Activated CD4-positive, alpha-beta memory T cell treated with anti-CD3 and anti-CD28 coated beads for 36 hours (primary cell): ENCODE measurements at places on chromosomes 5 and 9. TPM values are rescaled to one million over a fixed set of nuclear protein-coding genes. Genes with fewer than 3 reads are reported as not detected.

DNA sequence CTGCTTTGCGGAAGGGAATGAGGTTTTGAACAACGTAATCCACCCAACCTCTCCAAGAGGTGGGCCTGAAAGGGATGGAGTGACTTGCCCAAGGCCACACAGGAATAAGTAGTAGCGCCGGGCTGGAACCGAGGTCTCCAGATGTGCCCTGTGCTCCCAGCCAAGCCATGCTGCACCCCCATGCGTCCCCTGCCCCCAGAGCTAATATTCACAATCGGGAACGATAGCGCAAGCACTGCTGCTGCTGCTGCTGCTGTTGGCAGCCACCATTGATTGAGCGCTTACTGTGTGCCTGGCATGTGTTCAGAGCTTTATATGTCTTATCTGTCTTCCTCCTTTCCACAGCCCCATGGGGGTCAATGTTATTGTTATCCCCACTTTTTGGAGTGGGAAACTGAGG lies 43.9 kb downstream of the AMBP start:
- no peak for DNase-seq

DNA sequence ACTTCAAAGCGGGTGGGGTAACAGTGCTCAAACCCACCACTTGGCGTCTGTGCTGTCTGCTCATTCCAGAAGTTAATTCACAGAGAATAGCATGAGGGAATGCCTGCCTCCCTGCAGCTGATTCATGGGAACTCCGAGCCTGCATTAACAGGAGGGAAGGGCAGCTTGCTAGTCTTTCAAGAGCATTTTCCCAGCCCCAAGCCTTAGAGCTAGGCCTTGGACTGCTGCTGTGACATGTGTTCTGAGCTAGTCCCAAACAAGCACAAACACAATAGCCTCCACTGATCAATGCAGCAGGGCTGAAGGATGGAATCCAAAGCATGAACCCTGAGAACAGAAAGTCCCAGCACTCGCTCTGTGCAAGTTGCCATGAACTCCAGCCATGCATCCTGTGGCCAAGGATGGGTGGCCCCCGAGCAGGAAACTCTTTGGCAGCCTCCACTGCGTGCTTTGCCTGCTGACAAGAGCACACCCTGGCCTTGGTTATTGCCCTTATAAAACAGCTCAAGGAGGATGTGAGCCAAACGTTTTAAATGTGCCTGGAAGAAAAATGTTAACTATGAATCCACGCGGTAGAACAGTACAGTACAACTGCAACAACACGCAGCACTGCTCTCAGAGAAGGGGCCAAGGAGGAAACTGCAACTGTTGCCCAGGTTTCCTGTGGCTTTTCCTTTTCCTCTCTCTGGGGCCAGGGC lies 653.1 kb upstream of the KLF4 start:
- no peak for DNase-seq

- no peak for DNase-seq
Observed at GRCh38 chr9:29445751-29446150, 1872.5 kb upstream of the C9orf72 start.

DNA sequence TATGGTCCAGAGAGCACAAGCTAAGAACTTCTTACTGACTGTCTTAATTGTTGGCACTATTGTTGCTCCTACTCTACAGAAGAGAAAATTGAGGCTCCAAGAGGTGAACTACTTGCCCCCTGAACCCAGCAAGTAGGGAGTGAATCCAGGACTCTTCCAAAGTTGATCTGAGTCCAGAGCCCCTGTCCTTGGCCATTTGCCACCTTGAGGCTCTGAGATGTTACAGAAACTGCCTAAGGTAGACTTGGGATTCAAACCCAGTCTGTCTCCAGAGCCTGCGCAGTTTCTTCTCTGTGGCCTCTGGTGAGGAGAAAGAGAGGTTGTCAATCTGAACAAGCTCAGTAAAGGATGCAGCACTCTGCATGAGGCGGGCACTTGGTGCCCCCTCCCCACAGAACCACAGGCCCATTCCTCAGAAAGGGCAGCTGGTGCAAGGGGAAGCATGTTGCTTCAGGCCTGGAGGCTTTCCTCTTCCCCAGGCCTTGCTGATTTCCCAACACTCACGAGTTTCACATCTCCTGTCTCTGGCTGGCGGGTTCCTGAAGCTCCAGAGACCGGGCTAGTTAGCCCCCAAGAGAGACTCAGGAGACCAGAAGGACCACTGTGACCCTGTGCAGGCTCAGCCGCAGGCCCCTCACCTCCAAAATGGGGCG lies 2.9 kb upstream of the LCP2 start:
- no peak for DNase-seq

- DNase-seq = no peak
Observed at GRCh38 chr9:14340219-14340873, 26.4 kb upstream of the NFIB start.

DNA sequence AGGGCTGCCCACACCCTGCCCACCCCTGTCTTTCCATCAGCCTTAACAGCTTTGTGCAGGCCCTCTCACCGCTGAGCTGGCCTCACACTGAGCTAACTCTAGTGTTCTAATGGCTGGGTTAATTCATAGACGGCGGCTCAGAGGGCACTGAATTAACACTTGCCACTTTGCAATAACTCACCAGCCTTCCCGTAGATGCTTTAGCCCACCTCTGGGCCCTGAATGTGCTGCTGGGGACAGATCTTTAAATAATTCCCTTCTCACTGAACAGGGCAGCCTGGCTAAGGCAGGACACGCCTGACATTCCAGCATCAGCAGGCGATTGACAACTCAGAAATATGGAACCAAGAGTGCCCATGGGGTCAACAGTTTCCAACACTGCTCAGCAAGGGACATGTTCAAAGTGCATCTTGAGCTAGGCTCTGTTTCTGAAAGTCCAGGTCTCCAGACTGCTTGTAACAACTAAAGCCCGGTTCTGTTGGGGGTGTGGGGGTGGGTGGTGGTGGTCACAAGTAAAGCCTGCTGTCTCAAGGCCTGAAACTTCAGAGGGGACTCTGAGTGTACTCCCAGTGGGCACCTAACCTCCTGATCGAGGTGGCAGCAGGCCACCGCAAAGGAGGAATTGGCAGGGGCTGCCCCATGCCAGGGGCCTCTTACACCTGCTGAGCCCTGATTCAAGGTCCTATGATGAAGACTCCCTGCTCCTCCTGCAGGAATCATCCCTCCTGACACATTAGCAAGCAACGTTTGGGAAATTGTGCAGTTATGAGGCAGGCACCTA lies 248.3 kb downstream of the FSTL4 start:
- DNase-seq = no peak

DNA sequence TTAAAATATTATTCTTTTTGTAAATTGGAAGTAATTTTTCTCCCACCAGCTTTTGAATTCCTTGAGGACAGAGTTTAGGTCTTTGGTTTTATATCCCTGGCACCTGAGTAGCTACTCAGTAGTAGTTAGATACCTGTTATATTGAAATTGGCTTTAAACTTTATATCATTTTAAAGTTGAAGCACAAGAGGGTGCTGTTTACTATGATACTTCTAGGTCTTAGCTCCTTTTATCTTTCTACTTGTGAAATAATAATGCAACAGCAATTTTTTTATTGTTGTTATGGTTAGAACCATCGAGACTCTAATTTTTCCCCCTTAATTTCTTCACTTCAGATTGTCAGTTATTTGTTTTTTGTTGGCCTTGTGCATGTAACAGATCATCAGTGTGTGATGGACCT lies 46.3 kb downstream of the AP3S1 start:
- DNase-seq = no peak

DNA sequence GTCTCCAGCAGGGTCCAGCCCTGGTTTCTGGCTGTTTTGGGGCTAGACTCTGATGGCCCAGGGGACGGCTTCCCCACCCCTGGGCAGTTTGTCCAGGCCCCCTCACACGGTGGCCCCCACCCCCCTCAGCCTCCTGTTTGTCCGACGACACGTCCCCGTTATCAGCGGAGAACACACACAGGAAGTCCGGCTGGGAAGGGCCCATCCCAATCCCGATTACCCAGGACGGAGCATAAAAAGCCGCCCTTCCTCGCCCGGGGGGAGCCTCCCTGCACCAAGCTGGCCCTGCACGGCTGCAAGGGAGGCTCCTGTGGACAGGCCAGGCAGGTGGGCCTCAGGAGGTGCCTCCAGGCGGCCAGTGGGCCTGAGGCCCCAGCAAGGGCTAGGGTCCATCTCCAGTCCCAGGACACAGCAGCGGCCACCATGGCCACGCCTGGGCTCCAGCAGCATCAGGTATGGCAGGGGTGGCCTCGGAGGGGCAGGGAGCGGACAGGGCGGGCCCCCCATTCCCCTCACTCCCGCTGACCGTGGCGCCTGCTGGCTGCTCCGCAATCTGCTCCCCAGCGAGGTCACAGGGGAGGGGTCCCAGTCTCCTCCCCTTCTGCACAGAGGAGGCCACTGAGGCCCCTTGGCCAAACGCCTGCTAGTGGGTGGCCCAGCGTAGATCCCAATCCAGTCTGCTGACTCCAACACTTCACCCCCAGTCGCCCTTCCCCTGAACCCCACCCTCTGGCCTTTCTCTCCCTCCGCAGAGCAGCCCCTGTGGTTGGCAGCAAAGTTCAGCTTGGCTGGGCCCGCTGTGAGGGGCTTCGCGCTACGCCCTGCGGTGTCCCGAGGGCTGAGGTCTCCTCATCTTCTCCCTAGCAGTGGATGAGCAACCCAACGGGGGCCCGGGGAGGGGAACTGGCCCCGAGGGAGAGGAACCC lies at the start of gene EGFL7:
Gene EGFL7 (plus strand): TSS at position 261 of the 926 bp plus-strand sequence. CDS start 5,367 bp downstream, outside the sequence.
- DNase-seq = no peak

DNA sequence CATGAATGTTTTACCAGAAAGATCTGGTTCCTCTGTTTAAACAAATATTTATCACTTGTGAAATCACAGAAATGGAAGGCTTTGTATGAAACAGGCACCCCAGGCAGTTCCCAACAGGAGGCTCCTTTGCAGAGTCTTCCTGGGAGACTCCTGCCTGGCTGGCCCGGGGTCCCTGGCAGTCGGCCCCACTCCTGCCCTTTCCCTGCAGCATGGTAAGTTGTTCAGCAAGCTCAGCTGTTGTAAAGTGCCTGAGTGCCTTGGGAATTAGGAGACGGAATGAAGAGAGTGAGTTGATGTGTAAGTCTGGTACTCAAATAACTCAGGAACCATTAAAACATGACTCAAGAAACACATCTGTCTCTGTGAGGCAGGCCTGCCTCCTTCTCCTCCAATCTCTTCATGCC lies 17.5 kb upstream of the LHFPL2 start:
- no peak for DNase-seq

DNA sequence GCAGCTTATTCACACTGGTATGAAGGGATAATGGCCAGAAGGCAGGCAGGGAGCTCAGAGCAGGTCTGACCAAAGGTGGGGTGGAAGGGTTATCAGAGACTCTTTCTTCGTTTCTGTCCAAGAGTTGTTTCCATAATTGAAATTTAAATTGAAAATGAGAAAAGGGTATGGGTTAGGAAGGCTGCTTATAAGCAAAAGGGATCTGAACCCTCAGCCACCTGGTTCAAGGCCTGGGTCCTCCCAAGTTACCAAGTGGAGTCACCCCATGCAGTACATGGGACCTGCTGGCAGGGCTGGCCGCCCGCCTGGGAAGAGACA lies 17.8 kb downstream of the EEIG1 start:
- DNase-seq = no peak

DNA sequence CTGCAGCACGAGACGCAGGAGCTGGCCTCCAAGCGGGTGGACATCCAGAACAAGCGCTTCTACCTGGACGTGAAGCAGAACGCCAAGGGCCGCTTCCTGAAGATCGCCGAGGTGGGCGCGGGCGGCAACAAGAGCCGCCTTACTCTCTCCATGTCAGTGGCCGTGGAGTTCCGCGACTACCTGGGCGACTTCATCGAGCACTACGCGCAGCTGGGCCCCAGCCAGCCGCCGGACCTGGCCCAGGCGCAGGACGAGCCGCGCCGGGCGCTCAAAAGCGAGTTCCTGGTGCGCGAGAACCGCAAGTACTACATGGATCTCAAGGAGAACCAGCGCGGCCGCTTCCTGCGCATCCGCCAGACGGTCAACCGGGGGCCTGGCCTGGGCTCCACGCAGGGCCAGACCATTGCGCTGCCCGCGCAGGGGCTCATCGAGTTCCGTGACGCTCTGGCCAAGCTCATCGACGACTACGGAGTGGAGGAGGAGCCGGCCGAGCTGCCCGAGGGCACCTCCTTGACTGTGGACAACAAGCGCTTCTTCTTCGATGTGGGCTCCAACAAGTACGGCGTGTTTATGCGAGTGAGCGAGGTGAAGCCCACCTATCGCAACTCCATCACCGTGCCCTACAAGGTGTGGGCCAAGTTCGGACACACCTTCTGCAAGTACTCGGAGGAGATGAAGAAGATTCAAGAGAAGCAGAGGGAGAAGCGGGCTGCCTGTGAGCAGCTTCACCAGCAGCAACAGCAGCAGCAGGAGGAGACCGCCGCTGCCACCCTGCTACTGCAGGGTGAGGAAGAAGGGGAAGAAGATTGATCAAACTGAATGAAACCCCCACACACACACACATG lies 654 bp downstream of the PURA start:
- DNase-seq = peak; percentile 55

GRCh38 chr9:121708768-121709488 lies 57.5 kb downstream of the DAB2IP start:
- DNase-seq = no peak

GRCh38 chr9:68975365-68976043 lies 38.4 kb downstream of the PRKACG start:
- DNase-seq = no peak

- DNase-seq = no peak
Observed at GRCh38 chr9:89036891-89037290, 45.6 kb downstream of the S1PR3 start.

SNAPC4 gene
- 13.9 TPM for total RNA-seq

CYSRT1 gene
- 0.21 TPM for total RNA-seq

LAMC3 gene
- 0.12 TPM for total RNA-seq

EFNA5 gene
- total RNA-seq = not detected

COX7C gene
- total RNA-seq = 681 TPM
